ENCODE measurements at places on chromosomes 7 and 10. TPM values are rescaled to one million over a fixed set of nuclear protein-coding genes. Genes with fewer than 3 reads are reported as not detected.

DNA sequence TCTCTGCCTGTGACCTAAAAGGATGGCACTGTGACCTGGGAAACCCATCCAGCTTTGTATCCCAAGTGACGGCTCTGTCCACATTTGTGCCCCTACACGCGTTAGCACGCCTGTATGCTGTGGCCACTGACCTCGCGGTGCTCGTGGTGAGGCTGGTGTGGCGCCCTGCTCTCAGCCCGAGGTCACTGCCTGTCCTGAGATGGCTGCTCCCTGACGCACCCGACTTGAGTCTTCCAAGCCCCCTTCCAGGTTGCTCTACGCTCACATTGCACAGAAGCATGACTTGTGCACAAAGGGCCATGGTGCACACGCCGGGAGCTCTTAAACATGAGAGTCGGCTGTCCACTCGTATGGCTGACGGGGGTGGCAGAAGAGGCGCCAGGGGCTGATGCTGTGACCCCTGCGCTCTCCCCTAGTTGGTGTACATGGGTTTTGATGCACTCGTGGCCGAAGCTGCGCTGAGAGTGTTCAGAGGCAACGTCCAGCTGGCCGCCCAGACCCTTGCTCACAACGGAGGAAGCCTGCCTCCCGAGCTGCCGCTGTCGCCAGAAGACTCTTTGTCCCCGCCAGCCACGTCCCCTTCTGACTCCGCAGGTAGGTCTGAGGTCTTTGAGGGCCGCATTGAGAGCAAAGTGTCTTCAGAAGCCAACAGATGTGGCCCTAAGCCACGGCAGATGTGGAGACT is 33.5 kb downstream of the WDR86 start:
- no peak overlapping the region for H3K27ac ChIP-seq
- H3K27me3 ChIP-seq: peaks cover 11% of the 10 kb centered on the region
- no peak for DNase-seq

The UNCX gene
- total RNA-seq: not detected

The CAV2 gene
- 35.5 TPM for total RNA-seq

- peaks cover 18% of the 10 kb centered on the region for H3K4me1 ChIP-seq
- H3K27me3 ChIP-seq: no peaks in the 10 kb centered on the region
- DNase-seq: peak; percentile 33
- H3K4me3 ChIP-seq: no peak overlapping the region
- no peak overlapping the region for H3K27ac ChIP-seq
These were observed 147.7 kb upstream of the BMPER start for GRCh38 chr7:33757563-33758165.

DNA sequence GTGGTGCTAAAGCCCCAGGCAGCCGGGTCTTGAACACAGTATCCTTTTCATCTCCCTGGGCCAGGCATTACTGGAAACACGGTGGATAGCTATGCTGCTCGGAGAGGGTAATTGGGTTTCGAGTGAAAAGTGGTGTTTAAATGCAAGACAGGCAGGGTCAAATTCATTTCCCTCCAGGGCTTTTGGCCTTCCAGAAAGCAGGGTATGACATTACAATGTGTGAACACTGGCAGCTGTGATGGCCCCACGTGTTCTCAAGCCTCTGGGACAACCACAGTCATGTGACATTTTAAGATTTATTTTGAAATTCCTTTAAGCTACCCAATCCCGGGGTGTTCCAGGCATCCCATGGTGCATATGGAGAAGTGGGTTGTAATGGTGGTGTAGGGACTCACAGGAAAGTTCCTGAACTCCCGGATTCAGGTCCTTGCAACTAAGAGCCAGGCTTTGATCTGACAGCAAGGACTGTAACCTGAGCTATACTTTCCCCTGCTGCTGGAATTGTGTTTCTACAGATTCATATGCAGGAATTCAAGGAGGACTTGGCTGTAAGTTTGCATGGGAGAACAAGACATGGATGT is 46.8 kb downstream of the INSYN2A start:
- peaks cover 3% of the 10 kb centered on the region for H3K4me1 ChIP-seq
- H3K27me3 ChIP-seq: peaks cover 1% of the 10 kb centered on the region
- DNase-seq: no peak
- no peak overlapping the region for H3K27ac ChIP-seq
- peaks cover 8% of the 10 kb centered on the region for H3K36me3 ChIP-seq
- H3K4me3 ChIP-seq: no peak overlapping the region

- no peak overlapping the region for H3K4me3 ChIP-seq
- peaks cover 7% of the 10 kb centered on the region for H3K27me3 ChIP-seq
- peaks cover 8% of the 10 kb centered on the region for H3K36me3 ChIP-seq
- H3K27ac ChIP-seq: peak overlapping the region; percentile 38
- H3K4me1 ChIP-seq: peaks cover 3% of the 10 kb centered on the region
These were observed 3.5 kb upstream of the CFAP46 start for GRCh38 chr10:132945894-132946255.

GRCh38 chr10:55837273-55837672 is 523.8 kb downstream of the ZWINT start:
- H3K27ac ChIP-seq: no peak overlapping the region
- H3K4me1 ChIP-seq: no peaks in the 10 kb centered on the region

The PTF1A gene
- not detected for total RNA-seq

The PRLHR gene
- not detected for total RNA-seq

DNA sequence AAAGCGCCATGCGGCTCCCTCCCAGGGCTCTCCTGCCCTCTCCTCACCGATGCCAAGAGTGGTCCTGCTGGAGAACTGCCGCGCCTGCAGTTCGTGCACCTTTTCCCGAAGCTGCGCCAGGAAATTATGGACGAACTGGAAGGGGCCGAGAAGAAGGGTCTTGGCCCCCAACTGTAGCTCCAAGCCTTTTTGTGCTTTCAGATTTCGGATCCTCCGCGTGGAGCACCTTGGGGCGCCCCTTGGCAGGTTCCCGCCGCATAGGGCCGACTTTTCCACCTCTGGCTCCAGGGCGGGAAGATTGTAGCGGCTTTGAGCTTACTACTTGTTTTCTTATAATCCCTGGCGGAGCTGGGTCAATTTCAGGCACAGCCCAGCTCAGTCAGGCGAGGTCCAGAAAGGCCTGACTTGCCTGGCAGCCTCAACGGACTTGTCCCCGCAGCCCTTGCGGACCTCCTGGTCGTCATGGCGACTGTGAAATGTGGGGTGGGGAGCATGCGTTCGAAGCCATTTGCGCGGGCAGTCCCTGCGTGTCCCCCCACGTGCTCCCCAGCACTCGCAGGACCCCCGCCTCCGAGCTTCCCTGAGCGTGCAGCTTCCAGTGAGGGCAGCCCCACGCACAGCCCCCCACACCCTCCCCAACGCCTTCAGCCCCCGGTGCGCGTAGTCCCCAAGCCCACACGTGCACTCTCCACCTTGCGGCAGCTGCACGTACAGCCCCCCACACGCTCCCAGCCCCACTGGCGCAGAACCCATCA is 129.9 kb downstream of the KBTBD2 start:
- H3K27ac ChIP-seq: no peak overlapping the region
- H3K27me3 ChIP-seq: peaks cover 13% of the 10 kb centered on the region
- H3K36me3 ChIP-seq: no peaks in the 10 kb centered on the region
- DNase-seq: peak; percentile 40
- H3K4me3 ChIP-seq: peak overlapping the region; percentile 38

DNA sequence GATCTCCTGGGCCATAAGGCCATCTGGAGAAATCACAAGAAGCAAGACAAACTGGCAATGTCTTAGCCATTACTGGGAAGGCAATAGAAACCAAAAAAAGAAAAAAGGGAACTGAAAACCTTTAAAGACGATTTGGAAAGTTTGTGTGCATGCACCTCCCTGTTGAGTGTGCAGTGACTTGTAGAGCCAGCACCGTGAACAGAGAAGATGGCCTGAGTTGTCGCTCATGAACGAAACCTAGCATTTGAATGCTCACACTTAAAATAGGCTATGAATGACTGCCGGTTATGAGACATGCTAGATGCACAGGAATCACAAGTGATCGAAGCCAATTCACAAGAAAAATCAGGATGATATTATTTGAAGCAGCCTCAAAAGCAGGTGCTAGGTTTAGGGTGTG is 151.3 kb upstream of the ADO start:
- no peak for DNase-seq
- H3K27ac ChIP-seq: no peak overlapping the region
- H3K36me3 ChIP-seq: no peaks in the 10 kb centered on the region
- H3K4me1 ChIP-seq: peaks cover 3% of the 10 kb centered on the region

The TSPAN12 gene
- total RNA-seq: 20.3 TPM

DNA sequence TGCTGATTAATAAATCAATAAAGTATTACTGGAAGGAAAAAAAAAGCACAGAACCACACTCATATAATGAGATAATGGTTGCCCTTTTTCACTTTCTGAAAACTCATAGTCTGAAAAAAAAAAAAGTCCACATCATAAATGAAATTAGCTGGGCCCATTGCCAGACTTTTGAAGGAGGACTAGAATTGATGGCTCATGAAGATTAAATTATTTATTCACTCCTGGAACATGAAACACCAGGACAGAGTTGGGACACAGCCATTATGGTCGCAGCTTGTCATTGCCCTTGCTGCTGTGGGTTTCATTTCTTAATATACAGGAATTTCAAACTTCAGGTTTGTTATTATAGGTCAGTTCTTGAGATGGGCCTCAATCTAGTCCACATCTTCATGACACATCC is 91.9 kb downstream of the CNTNAP2 start:
- DNase-seq: no peak
- H3K27me3 ChIP-seq: no peaks in the 10 kb centered on the region
- H3K4me1 ChIP-seq: no peaks in the 10 kb centered on the region
- no peak overlapping the region for H3K4me3 ChIP-seq
- no peaks in the 10 kb centered on the region for H3K36me3 ChIP-seq
- no peak overlapping the region for H3K27ac ChIP-seq

- no peak overlapping the region for H3K4me3 ChIP-seq
- H3K36me3 ChIP-seq: no peaks in the 10 kb centered on the region
- no peak overlapping the region for H3K27ac ChIP-seq
These were observed 5.0 kb upstream of the PAXIP1 start for GRCh38 chr7:155007947-155008346.

GRCh38 chr10:34260904-34261303 is 554.2 kb downstream of the PARD3 start:
- no peak for DNase-seq
- H3K4me3 ChIP-seq: no peak overlapping the region
- no peak overlapping the region for H3K27ac ChIP-seq
- H3K4me1 ChIP-seq: peaks cover 11% of the 10 kb centered on the region

- H3K4me3 ChIP-seq: no peak overlapping the region
- H3K36me3 ChIP-seq: peaks cover 36% of the 10 kb centered on the region
- no peak overlapping the region for H3K27ac ChIP-seq
These were observed 115.5 kb upstream of the DIP2C start for GRCh38 chr10:804787-805619.

The CEP55 gene
- 3.5 TPM for total RNA-seq

DNA sequence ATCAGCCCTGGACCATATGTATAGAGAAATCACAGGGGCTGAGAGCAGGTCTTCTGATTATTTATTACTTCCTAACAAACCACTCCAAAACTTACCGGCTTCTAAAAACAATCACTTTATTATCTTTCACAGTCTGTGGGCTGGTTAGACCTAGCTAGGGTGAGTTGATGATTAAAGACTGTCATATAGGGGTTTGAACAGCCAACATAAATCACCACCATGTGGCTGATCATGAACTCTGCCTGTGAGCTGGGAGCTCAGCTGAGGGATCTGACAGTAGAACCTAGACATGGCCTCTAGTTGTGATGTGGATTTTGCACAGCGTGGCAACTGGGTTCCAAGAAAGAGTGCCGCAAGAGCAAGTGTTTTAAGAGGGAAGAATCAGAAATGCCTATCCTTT is 305.4 kb downstream of the CSTF2T start:
- no peak for DNase-seq
- no peak overlapping the region for H3K27ac ChIP-seq
- H3K4me1 ChIP-seq: no peaks in the 10 kb centered on the region

DNA sequence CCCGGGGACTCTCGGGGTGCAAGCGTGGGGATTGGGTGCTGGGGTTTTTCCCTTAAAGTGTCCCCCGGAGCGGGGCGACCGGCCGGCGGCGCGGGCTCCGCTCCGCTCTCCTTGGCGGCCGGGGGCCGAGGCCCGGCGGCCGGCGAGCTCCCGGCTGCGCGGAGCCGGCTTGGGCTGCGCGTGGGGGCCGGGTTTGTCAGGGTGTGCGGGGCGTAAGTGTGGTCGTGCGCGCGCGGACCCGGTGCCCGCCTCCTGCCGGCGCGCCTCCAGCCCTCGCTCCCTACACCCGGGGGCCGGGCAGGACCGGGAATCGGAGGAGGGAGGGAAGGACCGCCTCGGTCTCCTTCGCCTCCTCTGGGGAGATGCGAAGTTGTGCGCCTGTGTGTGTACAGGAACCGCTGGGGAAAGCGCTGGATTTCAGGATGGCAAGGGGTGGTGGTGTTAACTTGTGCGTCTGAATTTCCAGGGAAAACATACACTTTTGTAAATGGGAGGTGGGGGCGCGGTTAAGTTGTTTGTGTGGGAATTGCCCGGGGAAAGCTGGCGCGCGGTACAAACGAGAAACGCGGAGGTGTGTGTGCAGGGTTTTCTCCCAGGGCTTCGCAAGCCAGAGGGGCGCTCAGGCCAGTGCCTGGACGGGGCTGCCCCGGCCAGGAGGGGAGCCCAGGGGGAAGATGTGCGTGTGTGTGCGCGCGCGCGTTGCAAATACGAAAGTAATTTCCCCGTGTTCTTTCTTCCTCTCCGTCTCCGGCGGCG is 737 bp downstream of the ZMIZ1 start:
- peak; percentile 55 for DNase-seq
- peaks cover 42% of the 10 kb centered on the region for H3K4me1 ChIP-seq
- H3K36me3 ChIP-seq: peaks cover 3% of the 10 kb centered on the region
- peak overlapping the region; percentile 92 for H3K27ac ChIP-seq
- peaks cover 10% of the 10 kb centered on the region for H3K27me3 ChIP-seq
- peak overlapping the region; percentile 99 for H3K4me3 ChIP-seq

DNA sequence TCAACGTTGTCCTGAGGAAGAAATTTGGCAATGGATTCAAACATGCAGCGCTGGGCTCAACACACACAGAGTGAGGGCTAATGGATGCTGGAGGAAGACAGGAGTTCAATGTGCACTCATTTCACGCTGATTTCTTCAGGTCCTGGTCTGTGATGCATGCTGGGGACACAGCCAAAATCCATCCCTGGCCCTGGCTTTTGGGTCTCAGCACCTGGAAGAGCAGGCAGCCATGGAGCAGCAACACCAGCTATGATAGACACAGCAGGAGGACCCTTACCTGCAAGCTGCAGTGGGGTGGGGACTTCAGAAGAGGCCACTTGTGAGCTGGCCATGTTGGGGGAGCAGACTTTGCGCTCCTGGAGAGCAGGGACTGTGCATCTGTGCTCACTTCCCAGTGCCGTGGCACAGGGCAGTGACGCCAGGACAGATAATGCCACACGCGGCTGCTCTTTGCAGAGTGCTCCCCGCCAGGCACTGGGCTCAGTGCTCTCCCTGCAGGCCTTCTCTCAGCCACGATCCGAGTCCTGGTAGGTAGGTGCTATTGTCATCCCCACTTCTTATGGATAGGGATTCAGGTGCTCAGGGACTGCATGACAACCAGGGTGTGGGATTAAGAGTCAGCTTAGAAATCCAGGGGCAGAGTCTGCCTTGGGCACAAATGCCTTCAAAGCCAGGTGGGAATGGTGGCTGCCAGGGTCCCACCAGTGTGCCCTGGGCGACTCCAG is 138.8 kb upstream of the UNC5B start:
- H3K4me1 ChIP-seq: peaks cover 2% of the 10 kb centered on the region
- H3K36me3 ChIP-seq: no peaks in the 10 kb centered on the region
- H3K27ac ChIP-seq: no peak overlapping the region
- peaks cover 9% of the 10 kb centered on the region for H3K27me3 ChIP-seq

The NME8 gene
- not detected for total RNA-seq
